ENCODE measurements at places on chromosomes 3 and 15. TPM values are rescaled to one million over a fixed set of nuclear protein-coding genes. Genes with fewer than 3 reads are reported as not detected.

The CORO2B gene
- total RNA-seq: 19.8 TPM

The MAP4 gene
- total RNA-seq: 306 TPM

The POLQ gene
- 1.7 TPM for total RNA-seq

The SIDT1 gene
- total RNA-seq: 6.2 TPM

The USP4 gene
- total RNA-seq: 22.9 TPM

The MIX23 gene
- total RNA-seq: 16.5 TPM

The AADAC gene
- not detected for total RNA-seq

The TEX264 gene
- total RNA-seq: 15.9 TPM

The CP gene
- 1.7 TPM for total RNA-seq

DNA sequence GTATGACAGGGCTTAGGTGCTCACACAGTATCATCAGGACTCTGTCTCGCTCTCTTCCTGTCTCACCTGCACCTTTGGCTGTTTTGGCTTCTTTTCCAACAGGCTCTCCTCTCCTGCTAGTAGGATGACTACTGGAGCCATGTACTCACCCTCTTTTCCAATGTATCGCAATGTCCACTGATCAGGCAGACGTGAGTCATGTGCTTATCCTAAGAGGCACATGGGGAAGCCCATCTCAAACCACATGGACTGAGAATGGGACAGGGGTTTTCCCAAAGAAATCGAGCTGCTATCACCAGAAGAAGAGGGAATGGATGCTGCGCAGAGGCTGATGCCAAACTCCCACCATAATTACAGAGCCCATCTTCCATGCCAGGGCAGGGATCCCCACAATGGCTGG, 180.6 kb downstream of the IL5RA start:
- no peak for DNase-seq

DNA sequence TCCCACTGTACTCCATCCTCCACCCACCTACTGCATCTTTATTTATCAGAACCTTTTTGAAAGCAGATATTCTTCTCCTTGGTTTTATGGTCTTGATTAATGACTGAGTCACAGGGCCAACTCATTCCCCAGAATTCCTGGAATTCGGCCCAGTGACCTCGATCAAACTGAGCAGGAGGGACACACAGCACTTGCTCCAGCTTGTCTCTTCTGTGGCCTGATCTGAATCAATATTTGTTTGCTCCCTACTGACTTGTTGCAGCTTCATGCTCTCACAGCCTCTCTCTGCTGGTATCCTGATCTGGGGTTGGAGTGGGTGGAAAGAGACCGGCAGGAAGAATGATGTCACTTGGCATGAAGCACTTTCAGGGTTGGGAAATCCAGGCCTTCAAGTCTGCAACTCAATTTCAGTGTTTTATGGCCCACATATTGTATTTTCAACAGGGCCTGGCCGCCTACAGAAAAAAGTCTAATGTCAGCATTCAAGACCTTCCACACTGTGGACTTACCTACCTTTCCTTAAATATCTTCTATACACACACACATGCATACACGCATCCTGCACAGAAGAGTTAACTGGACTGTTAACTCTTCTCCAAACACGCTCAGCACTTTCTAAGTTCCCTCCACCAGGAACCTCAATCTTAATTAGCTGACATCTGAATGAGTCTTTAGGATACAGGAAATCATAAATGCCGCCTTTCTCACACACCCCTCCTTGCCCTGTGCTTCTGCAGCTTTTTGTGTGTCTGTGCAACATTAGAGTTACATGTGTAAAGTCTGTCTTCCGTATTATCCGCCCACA, 4.6 kb downstream of the ANXA2 start:
- no peak for DNase-seq

DNA sequence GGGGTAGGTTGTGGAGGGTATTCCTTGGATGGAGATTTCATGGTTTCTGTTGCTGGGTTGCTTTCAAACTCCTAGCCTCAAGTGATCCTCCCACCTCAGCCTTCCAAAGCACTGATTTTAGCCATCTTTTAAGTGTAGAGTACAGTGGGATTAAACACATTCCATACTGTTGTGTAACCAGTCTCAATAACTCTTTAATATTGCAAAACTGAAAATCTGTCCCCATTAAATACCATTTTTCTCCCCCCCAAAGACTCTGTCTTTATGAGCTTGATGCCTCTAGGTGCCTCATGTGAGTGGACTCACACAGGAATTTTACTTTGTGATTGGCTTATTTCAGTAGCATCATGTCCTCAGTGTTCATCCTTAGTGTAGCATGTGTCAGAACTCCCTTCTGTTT, 74.7 kb upstream of the ATP10A start:
- no peak for DNase-seq

GRCh38 chr3:180175572-180175971, 138.8 kb upstream of the PEX5L start:
- no peak for DNase-seq

DNA sequence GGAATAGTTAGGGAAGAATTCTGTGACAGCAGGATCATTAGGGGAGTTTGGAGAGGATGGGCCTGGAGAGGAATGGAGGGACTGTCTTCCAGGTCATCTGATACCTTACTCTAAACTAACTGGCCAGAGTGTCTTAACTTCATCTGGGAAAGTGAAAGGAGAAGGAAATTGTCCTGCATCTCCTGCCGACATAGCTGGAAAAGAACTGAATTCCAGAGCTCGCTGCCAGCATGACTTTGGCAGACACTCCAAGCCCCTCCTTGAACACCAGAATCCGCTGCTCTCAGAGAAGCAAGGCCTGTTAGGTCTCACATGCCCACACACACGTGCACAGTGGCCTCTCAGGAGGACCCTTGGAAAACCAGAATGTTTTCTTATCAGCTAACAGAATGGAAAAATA, 10.5 kb downstream of the ABI3BP start:
- no peak for DNase-seq

DNA sequence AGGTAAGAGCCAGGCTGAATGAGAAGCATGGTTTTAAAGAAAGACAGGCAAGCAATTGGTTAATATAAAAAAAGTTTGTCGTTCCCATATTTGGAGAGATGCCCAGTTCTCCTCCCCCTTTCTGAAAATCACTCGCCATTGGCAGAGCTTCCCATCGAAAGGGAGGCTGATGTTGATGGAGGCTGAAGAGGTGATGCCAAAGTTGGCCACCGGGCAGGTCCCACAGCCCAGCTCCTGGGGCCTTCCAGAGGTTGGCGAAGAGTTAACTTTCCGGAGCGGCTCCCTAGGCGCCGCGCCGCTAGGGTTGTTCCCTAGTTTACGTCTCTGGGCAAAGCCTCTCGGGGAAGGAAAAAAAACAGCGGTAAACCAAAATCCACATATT, 793 bp downstream of the PCOLCE2 start:
- no peak for DNase-seq

GRCh38 chr3:89571298-89571697, 463.9 kb downstream of the EPHA3 start:
- no peak for DNase-seq

- no peak for DNase-seq
Measured at GRCh38 chr3:57038466-57039164, 21.8 kb upstream of the SPATA12 start.

DNA sequence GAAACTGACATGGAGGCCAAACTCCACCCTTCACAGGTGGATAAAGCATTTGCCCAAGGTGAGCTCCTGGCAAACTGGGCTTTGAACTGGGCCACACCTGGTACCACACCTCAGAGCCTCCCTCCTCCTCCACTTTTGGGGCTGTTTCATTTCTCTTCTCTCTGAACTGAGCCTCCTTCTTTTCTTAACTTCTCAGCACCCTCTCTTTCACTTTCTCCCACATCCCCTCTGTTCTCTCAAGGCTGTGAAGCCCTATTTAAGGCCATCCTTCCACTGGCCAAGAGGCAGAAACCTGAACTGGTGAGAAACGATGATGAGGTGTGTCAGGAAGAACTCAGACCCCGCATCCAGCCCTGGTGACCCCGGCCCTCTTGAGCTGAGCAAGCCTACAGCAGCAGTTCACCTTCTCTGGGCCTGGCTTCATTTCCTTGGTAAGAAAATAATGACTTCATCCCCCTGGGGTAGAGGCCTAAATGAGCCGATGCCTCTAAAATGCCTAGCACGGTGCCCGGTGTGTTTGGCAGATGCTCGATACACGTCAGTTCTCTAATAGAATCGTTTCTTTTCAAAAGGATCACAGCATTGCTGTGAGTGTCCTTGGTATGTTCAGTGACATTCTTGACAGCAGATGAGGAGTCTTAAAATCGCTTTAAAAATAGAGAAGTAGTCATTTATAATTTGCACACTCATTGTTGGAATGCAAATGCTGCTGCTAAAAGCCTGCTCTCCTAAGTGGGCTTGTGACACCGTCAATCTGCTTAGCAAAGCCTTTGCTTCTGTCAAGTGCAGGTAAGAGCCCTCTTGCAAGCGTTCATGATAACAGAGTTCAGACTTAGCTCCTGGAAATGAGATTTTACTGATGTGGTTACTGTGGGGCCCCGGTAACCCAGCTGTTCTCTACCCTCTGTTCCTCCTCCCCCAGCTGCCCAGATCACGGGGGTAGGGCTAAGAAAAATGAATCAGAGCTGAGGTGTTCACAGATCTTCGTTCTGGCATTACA, 97.7 kb upstream of the ATP2B2 start:
- no peak for DNase-seq

- no peak for DNase-seq
Measured at GRCh38 chr3:177721864-177722785, 524.8 kb upstream of the TBL1XR1 start.

DNA sequence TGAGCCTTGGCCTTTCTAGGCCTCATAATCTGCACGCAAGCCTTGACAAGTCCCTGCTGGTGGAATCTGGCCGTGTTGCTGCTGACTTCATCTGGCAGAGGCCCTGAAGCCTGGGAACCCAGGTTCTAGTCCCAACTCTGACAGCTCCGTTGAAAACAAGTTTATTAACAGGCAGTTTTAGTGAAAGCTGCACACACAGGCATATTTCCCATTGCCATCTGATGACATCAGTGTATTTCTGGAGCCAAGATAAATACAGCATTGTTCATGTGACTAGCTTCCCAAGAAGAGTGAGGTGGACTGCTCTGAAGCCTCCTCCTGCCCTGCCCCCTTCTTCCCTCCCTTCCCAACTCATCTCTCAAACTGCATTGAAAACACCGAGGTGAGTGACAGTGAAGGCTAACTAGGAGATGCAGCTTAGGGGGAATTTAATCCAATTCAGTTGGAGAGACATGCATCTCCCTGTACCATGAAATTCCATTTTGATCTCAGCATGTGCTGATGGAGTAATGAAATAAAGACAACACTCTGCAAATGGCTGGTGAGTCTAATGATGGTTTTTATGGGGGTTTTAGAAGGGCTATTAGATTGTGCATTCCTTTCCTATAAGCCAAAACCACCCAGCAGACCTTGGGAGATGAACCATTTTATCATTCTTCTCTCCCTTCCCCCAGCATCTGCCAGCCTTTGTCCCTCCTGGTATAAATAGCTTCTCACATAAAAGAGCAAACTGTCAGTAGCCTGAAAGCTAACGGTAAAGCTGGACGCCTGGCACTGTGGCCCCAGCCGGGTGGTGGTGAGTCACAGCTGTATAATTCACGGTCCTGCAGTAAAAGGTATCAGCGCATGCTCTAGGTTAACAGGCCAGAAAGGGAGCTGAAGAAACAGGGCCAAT, 38.0 kb downstream of the PRICKLE2 start:
- DNase-seq: peak; percentile 58

DNA sequence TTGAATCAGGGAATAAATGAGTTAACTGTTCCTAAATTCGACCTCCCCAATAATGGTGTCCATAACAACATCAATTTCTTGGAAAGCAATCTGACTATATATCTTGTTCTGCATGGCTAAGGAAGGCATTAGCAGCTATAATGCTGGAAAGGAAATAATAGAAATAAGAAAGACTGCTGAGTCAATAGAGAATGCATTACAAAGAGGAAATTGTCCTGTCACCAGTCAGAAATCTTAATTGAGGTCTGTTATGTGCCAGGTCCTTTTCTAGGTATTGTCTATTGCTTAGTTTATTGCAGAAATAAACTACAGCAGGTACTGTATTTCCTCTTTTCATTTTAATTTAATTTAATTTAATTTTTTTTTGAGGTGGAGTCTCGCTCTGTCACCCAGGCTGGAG, 5.9 kb upstream of the PPP1R2 start:
- no peak for DNase-seq

DNA sequence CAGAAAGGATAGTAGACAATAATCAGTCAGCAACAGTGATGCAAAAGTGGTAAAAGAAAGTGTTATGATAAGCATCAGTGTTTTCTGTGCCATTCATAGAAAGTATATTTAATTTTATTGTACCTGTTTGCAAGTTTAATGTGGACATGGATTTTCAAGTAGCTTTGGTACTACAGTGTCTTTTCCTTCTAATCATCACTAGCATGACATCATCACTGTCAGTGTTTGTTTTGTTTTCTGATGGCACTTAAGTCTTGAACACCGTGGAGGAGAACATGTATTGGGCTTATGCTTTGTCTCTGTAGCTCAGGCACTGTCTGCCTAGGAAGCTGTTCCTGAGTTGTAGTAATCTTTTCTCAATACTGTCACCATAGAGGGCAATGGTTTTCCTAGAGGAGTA, 41.9 kb downstream of the SETD5 start:
- DNase-seq: no peak

GRCh38 chr15:63057468-63058345, 15.2 kb downstream of the TPM1 start:
- no peak for DNase-seq

Data from occipital lobe (tissue), 3 donors.